ENCODE measurements at places on chromosomes 3 and 15.

DNA sequence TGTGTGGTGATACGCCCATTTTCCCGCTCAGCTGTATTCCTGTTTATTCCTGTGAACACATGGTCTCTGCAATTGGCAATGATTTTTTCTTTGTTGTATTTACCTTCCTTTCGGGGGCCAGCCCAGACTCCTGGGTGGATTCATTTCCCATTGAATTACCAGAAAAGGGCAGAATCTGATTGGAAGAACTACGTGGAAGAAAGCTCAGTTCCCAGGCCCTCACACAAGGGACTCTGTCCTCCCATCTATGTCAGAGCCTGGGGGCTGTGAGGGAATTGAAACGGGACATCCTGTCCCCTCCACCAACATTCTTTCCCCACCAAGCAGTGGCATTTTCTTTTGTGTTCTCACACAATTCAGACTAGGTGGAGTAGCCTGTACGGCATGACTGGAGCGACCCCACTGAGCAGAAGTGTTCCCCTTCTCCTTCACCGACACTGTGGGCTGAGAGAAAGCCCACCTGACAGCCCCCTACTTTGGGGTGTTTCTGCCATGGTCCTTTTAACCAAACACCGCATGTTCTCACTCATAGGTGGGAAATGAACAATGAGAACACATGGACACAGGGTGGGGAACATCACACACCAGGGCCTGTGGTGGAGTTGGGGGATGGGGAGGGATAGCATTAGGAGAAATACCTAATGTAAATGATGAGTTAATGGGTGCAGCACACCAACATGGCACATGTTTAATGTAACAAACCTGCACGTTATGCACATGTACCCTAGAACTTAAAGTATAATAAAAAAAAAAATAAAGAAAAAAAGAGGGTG, 32.1 kb upstream of the RFTN1 start:
- DNase-seq: no peak

DNA sequence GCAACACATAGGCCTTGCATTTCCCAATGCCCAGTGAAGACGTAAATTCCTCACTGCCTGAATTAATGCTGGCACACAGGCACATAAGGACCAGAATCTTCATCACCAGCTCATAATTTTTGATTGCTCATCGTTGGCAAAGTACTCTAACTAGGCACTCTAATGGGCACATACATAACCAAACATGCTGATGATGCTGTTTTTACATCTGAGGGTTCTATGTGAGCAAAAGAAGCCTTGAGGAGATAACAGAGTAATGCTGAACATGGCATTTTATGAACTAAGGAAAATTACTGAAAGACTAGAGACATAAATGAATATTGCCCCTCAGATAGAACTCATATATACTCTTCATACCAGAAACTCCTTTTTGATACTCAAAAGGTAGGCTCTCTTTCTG, 387.4 kb downstream of the EPHA6 start:
- DNase-seq: no peak

DNA sequence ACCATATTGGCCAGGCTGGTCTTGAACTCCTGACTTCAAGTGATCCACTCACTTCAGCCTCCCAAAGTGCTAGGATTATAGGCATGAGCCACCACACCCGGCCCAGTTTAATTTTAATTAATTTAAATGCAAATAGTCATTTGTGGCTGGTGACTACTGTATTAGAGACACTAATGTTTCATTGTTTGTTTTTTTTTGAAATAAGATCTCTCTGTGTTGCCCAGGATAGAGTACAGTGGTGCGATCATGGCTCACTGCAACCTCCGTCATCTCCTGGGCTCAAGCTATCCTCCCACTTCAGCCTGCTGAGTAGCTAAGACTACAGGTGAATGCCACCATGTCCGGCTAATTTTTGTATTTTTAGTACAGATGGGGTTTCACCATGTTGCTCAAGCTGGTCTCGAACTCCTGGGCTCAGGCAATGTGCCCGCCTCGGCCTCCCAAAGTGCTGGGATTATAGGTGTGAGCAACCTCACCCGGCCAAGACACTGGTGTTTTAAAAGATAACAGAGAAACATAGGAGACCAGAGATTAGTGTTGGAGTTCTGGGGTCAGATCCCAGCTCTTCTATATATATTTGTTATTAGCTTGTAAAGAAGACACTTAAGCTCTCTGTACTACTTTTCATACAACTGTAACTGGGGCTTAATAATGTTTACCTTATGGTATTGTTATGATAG, 34.5 kb upstream of the RAB11A start:
- no peak for DNase-seq

- no peak for DNase-seq
These were observed 88.1 kb upstream of the GADL1 start for GRCh38 chr3:30982416-30983075.

DNA sequence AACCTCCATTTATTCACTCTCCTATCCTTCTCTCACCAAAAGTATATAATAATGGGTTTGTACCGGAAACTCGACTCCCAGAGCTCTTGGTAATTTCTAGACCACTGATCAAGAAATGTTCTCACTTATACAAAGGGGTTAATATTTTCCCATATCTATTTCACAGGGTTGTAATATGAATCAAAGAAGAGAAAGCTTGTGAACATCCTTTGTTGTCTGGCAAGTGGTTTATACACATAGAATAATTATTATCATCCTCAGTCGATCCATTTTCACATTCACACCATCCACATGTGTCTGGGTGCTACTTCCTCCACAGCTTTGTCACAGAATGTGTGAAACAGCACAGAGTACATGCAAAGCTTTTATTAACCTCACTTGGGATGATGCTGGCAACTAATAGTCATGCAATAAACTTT, 29.9 kb upstream of the STT3B start:
- DNase-seq: no peak

DNA sequence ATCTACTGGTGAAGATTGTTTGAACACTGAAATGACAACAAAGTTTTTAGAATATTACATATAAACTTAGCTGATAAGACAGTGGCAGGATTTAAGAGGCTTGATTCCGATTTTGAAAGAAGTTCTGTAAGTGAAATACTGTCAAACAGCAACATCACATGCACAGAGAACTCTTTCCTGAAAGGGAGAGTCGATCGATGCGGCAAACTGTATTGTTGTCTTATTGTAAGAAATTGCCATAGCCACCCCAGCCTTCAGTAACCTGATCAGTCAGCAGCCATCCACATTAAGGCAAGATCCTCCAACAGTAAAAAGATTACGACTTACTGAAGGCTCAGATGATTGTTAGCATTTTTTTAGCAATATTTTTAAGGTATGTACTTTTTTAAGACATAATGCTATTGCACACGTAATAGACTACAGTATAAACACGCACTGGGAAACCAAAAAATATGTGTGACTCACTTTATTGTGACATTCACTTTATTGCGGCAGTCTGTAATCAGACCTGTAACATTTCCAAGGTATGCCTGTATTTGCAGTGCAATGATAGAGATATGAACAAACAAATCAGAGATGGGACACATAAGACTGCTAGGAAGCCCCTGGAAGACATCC, 225.6 kb upstream of the UBE2E1 start:
- DNase-seq: no peak

DNA sequence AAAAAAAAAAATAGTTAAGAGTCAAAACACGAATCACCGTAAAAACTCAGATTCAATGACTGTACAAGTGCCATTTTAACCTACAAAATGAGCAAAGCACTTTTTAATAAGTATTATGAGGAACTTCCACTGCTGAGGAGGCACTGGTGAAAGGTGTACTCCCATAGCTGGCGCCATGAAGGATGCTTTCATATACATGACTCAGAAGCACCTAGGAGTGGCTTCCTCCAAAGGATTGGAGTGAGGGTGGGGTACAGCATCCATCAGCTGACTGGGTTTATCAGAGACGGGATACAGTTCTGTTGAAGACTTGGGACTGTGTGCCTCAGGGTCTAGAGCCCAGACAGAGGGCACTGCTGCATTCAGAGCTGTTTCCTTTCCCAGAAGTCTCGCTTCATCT, 60.9 kb upstream of the MEX3B start:
- no peak for DNase-seq

GRCh38 chr3:69120879-69121464, 1.4 kb downstream of the LMOD3 start:
- peak; percentile 32 for DNase-seq

DNA sequence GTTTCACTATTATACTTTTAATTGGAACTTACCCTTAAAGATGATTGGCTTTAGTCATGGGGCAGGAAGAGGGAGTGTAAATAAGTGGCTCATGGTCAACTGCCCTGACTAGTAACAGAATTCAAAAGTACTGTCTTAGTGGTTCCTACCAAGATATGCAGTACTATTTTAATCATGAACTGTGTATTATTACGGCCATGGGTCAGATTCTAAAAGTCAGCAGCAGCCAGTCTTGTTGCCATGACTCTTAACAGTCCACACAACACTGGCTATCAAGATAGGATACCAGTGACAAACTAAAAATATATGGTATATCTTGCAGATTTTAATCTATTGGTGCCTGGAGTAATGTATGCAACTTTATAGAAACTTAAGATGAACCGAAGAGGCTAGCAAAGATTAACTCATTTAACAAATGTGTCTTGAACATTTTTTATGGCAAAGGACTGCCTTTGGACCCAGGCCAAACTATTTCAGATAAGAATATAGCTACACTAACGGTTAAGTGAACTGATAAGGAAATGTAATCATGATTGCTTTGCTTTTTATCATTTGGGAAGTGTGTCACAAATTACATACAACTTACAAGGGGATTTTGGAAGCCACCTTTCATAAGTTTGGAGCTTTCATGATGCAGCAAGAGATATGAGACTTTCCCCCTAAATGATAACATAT, 163.7 kb downstream of the TCF12 start:
- DNase-seq: no peak

- no peak for DNase-seq
These were observed 2.5 kb downstream of the IL1RAP start for GRCh38 chr3:190516416-190516815.

- DNase-seq: no peak
These were observed 88.2 kb upstream of the PROK2 start for GRCh38 chr3:71873093-71873611.

DNA sequence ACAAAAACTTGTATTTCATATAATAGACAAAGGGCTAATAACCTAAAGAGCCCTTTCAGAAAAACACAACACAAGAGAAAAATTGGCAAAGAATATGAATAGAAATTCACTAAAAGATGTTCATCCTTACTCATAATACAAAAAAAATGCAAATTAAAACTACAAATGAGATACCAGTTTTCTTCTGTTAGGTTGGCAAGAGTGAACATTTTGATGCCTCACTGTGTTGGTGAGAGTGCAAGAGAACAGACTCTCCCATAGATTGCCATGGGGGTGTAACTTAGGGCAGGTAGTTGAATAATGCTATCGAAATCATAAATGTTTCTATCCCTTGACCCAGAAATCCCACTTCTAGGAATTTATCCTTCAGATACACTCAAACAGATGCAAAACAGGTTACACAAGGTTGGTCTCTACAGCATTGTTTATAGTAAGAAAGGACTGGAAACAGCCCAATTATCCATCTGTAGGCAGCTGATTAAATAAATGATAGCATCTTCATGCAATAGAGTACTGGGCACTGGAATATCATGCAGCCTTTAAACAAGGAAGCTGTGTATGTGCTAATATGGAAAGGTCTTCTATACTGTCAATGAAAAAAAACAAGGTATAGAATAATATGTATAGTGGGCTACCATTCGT, 146.3 kb downstream of the TLE3 start:
- DNase-seq: no peak

DNA sequence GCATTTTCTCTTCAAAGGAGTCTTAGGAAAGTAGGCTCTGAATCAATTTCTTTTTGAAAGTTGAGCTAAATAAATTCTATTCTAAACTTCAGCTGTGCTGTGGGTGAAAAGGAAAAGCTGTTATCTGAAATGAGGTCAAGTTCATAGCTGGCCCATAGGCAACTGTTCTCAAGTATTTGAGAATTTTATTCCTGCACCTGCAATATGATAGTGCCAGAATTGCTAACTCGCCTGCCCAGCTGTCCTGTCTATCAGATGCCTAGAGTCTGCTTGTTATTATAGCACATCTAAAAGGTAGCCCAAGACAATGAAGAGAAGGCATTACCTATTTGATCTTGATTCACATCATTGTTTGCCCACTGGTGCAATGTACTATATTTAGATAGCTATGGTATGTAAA, 798.7 kb downstream of the DIPK2A start:
- DNase-seq: no peak

- peak; percentile 57 for DNase-seq
These were observed 17.7 kb downstream of the PTH1R start for GRCh38 chr3:46895204-46895660.

DNA sequence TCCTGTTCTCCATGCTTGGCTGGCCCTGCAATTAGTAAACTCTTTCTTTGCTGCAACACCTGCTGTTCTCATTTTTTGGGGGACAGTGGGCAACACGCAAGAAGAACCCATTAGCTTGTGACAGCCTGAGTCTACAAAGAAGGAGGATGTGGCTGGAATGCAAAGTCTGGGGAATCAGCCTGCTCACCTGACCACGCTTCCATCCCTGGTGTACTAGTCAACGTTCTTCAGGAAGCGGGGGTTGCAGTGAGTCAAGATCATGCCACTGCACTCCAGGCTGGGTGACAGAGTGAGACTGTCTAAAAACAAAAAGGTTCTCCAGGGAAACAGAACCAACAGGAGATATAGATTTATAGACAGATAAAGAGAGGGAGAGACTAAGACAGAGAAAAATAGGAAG, 27.7 kb upstream of the KBTBD12 start:
- no peak for DNase-seq

DNA sequence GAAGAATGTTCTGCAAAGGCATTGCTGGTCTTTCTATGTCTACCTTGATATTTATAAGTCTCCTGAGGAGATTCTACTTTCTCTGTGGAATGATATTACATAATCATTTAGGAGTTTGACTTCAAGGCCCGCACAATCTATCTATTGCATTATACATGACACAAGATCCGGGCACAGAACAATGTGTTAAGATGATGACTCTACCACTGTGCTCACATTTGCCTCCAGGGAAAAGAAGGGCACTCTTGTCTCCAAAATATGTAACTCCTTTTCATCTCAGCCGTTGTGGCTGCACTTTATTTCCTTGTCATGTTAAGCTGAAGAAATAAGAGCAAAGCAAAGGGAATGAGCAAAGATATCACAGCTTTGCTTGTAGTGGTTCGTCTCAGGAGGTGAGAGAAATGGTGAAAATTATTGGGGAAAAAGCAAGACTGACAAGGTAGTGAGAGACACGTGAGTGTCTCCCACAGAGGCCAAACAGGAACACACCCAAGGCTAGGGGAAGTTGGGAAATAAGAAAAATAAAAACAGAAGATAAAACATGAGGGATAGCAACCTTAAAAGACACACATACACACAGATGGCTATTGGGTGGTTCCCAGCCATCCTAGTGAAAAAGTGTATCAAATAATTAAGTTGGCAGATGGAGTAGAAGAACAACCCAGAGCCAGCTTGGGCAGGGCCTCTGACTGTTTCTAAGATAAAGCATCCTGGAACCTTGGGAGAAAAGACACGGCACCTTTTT, 184.3 kb downstream of the P3H2 start:
- no peak for DNase-seq
